ENCODE measurements at places on chromosomes 6 and 20.

- no peak for DNase-seq
These were observed 3.1 kb upstream of the LAMA5 start for GRCh38 chr20:62370115-62370806.

DNA sequence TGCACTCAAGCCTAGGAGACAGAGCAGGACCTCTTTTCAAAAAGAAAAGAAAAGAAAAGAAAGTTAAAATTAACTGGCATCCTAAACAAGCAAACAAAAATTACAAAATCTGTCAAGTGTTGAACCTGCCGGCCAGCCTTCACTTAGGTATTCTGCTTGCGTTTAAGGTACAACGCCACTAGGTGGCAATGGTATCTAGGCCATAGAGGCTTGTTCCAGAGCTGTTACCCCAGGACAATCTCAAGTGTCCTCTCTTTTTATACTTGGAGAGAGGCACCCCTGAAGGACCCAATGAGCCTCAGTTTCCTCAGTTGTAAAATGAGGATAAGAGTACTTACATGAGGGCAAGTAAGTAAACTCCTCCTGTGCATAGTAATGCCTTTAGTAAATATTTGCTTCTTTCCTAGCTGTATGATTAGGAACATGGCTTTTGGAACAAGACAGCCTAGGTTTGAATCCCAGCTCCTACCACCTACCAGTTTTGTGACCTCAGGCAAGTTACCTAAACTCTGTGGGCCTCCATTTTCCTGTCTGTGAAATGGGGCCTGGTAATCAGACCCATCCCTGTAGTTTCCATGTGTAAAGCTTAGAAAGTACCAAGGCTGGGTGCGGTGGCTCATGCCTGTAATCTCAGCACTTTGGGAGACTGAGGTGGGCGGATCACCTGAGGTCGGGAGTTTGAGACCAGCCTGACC is 5.8 kb upstream of the PACSIN1 start:
- DNase-seq, result peak; percentile 87

GRCh38 chr6:23663096-23663495 is 462.9 kb upstream of the NRSN1 start:
- no peak for DNase-seq

DNA sequence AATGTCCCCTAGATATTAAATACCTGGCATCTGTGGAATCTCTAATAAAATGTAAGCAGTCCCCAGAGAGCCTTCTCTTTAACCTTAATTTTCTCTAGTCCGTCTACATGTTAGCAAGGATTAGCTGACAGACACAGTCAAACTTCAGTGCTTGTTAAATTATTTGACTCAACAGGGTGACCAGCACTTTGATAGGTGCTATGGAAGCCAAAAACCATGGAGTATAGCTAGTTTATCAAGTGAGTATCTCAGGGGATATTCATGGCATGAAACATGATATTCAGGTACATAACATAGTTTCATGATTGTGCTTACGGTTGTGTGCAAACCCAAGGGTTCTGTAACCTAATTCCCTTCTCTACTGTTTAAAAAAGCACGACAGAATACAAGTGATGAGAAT is 3.9 kb downstream of the RHAG start:
- no peak for DNase-seq

DNA sequence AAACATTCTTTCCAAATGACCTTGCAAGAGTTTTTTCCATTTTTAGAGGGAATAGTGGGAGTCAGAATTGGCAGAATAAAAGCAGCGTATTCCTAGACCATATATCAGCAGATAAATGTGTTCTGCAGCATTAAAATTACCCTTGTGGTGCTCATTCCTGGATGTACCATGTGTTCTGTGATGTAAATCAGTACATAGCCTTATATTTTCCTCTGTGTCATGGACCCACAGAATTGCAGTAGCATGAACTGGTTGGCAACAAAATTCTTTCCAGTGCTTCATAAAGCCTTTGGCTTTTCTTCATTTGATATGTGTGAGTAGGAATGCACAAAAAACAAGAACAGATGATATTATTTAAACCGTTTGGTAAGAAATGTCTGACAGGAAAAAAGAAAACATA is 32.5 kb downstream of the ANKEF1 start:
- no peak for DNase-seq

DNA sequence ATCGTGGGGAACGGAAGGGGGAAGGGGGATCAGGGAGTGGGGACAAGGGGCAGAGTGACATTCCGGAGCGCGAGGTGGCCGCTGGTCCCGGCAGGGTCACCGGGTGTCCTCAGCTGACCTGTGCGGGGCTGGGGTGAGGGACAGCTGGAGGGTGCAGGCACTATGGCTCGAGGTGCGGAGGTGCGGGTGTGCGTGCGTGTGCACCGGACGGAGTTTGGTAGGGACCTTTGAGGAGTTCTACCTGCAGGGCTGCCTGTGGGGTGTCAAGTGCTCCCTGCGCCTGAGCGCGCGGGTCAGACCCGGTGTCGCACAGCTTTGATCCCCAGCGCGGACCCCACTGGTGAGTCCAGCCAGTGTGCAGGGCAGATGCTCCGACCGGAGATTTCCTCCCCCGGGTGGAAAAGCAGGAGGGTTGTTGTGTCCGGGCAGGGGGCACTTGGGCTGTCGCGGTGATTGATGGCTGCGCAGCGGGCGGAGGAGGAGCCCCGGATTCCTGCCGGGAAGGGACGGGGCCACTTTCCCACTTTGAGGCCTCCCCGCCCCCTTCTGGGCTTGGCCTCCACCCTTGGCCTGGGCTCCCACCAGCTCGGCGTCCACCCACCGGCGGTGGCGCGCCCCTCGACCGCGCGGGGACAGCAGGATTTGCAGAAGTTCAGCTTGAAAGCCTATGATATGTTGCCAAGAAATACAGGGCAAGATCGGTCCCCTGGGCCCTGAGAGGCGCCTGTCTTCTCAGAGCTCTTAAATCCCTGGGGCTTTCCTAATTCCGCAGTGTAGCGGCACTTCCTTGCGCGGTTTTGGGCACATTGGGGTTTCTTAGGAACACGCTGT is 658 bp downstream of the RIN2 start:
- DNase-seq, result peak; percentile 79
